ENCODE measurements at places on chromosomes 1 and 21.

- no peak for DNase-seq
These were observed 63.2 kb upstream of the EFHD2 start for GRCh38 chr1:15346346-15347030.

- no peak for DNase-seq
These were observed 140.0 kb downstream of the OMA1 start for GRCh38 chr1:58406301-58407071.

DNA sequence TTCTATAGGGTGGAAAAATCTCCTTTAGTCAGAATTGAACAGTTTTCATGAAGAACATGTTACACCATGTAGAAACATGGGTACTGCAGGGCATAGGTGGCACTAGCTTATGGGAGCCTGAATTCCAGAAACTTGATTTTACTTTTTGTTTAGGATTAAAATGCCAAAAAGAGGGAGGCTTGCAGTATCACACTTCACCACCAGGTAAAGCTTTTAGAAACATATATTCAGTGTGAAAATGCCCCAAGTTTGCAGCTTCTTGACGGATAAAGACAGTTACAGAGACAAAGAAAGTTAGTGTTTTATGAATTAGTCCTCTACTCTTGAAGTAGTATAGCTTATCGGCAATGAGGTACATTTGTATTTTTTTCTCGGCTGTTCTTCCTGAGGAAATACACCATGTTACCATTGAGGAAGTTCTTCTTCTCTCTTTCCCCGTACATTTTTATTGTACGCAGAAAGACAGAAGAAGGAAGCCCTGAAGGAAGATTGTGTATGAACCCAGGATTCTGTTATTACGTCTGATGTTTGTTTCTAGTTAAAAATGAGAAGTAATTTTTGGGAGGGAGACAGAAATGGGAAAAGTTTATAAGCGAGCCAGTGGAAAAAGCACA is 66.1 kb downstream of the PBX1 start:
- no peak for DNase-seq

GRCh38 chr1:221487781-221488524 is 253.9 kb downstream of the DUSP10 start:
- DNase-seq, result no peak

DNA sequence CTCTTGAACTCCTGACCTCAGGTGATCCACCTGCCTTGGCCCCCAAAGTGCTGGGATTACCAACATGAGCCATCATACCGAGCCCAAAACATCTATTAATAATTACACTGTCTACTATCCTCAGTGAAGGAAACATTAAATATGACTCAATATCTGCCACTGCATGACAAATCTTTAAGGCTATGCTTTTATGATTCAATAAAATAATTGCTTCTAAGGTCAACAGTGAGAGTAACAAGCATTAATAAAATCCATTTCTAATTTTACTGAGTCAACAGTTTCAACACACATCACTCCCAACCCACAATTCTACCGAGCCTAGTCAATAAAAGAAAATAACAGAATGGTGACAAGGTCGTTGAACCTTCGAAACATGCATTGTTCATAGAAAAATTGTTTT is 125.5 kb upstream of the CHRM3 start:
- no peak for DNase-seq

GRCh38 chr1:197235355-197235754 is 32.7 kb upstream of the CRB1 start:
- no peak for DNase-seq

- no peak for DNase-seq
These were observed 252.9 kb downstream of the KCNT2 start for GRCh38 chr1:196355206-196355786.

GRCh38 chr1:64223329-64224151 is 20.1 kb downstream of the UBE2U start:
- DNase-seq, result no peak
